Hypothalamus (tissue), 51 donors: ENCODE measurements at places on chromosomes 1 and 21.

DNA sequence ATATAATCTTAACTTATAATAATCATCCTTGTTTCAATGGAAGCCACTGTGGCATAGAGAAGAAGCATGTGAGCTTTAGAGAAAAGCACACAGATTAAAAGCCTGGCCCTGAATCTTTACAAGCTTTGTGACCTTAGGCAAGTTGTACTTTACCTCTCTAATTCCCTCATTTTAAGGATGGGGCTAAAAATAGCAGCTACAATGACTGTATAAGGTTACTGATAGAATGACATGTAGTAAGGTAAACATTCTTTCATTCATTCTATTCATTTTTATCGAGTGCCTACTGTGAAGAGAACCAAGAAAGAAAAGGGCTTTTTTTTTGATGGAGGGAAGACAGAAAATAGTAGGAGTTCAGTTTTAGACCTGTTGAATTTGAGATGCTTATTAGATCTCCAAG, 25.6 kb downstream of the CDKN2C start:
- DNase-seq: no peak

GRCh38 chr1:171298696-171299095, 15.3 kb upstream of the FMO4 start:
- no peak for DNase-seq

DNA sequence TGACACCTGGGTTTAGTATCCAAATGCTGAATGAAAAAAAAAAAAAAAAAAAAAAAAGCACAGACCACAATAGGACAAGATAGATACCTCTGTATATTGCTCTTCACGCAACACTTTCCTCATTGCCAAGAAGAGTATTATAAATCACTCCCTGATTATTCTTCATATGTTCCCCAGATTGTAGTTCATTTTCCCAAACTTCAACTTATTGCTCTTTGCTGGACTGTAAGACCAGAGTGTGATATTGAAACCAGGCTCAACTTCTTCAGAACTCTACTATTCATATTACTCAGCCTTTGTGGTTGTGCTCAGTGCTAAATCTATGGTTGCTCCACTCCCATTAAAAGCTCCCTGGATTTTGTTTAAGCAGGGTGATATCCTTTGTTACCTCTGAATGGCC, 180.4 kb downstream of the NTMT2 start:
- no peak for DNase-seq

- no peak for DNase-seq
Observed at GRCh38 chr1:86466109-86466844, 2.5 kb upstream of the CLCA1 start.

- DNase-seq: no peak
Observed at GRCh38 chr1:57675776-57676175, 251.9 kb upstream of the DAB1 start.

DNA sequence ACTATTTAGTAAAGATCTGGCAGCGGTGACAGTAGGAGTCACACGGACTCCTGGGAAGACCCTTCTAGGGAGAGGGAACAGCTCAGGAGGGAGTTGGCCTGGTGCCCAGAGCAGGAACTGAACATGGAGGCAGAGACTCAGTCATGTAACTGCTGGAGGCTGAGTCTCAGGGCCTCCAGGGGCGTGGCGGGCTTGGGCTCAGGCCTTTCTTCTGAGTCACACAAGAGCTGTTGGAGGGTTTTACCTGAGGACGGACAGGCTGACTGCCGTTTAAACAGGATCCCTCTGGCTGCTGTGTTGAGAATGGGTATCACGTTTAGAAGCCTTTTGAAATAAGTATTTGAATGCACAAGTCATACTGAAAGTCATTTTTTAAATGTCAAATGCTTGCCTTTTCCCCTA, 7.2 kb upstream of the ETS2 start:
- no peak for DNase-seq

DNA sequence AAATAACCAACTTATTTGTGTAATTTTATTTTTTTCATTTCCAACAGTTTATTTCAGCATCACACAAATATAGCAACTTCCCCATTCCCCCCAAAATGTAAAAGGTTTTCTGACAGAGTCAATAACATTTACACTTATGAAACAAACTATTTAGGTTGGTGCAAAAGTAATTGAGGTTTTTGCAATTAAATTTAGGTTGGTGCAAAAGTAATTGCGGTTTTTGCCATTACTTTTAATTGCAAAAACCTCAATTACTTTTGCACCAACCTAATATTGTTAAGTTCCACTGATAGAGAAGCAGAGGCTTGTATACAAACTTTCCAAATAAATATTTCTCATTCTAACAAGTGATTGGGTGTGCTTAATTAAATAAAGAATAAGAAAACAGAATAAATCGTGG, 270.9 kb upstream of the DUSP10 start:
- no peak for DNase-seq

GRCh38 chr1:236575523-236575922, 28.8 kb downstream of the HEATR1 start:
- DNase-seq: no peak

DNA sequence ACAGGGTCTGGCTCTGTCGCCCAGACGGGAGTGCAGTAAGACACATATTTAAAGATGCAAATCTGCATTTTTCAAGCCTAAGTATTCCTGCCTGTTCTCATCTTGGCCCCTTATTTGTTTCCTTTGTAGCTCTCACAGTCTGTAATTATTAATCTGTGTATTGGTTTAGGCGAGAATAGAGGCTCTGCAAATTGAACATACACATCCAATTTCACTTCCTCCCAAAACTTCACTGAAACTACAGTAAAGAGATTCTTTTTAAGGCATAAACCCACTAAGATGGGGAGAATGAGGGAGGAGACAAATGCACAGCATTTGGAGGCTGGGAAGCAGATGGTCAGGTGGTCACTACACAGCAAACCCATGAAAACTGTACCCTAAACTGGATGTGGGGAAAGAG, 21.0 kb downstream of the HMGN2 start:
- DNase-seq: no peak

DNA sequence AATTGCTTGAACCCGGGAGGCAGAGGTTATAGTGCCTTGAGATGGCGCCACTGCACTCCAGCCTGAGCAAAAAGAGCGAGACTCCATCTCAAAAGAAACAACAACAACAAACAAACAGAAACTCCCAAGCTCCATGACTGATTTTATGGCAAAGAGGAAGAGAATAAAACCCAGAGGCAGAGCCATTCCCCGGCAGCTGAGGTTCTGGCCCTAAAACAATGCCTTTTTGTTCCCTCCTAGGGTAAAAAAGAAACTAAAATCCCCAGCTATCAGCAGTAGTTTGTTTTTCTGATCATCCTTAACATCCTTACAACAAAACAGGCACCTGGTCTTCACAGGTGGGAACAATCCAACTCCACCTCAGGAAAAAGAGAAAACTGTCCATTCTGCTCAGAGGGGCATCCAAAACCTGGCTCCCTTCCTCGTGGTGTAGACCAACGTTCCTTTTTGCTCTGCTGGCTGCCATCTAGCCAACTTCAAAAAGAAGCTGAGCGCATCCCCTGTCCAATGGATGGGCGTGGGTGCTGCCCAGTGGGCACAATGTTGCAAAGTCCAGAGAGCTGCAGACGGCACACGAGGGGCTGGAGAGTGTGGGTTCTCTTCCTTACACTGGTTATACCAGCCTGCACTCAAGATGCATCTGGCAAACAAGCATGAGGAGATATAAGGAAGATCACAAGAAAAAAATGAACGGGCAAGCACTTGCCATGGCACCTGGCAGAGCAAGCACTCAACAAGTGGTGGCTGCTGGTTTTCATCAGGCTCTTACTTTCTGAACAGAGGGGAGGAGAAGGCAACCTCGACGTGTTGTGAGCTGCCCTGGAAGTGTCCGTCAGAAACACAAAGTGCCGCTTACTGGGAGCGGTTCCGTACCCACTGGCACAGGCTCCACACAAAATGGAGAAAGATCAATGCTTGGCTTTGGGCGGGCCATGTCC, 54.7 kb downstream of the SLC66A1 start:
- no peak for DNase-seq

DNA sequence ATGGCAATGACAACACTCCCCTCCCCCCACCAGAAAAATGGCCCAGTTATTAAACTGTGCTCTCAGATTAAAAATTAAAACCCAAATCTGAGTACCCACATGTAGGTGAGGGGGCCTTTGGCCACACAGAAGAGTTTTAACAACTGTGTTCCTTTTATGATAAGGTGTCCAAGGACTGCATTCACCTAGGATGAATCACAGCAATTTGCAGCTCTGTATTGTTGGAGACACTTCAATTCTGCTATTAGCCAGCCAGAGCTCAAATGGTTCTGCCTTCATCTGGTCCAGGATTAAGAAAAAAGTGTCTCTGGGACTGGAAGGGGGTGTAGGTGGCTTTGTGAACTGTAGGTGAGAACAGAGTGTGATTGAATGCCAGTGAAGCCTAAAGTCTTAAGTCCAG, 43.3 kb upstream of the DIRAS3 start:
- DNase-seq: no peak

- no peak for DNase-seq
Observed at GRCh38 chr1:45892068-45892785, 88.8 kb downstream of the MAST2 start.

DNA sequence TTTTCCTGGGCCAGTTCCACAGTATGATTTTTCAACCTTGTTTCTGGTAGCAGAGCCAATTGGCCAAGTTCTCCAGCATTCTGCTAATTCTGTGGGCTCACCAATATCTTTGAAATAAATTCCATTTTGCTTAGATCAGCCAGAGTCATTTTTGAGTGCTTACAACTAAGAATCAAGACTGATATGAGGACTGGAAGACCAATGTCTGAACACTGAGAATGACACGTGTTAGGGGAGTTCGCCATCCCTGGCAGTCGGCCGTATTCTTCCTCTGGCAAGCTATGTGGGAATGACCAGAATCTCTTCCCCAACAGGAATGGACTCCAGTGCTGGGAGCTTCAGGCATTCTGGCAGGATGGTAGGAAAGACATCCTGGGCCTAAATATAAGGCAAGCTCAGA, 4.9 kb upstream of the TENT5C start:
- no peak for DNase-seq

DNA sequence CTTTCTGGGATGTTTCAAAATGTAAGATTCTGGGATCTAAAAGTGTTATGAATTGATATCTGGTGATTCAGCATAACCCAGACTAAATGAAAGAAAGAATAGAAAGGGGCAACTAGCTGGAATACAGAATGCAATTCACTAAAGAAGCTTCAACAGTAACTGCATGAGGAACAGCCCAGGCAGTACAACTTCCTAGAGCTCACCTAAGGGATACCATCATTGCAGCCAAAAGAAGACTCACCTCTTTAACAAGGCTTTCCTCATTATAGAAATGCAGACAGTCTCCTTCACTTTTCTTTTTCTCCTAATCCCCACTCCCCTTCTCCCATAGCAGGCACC, 6.3 kb downstream of the RGS5 start:
- no peak for DNase-seq

GRCh38 chr1:48757363-48757762, 19.3 kb downstream of the BEND5 start:
- no peak for DNase-seq
